IMR-90 (cell line): ENCODE measurements at places on chromosomes 1 and 21. TPM values are rescaled to one million over a fixed set of nuclear protein-coding genes. Genes with fewer than 3 reads are reported as not detected.

DNA sequence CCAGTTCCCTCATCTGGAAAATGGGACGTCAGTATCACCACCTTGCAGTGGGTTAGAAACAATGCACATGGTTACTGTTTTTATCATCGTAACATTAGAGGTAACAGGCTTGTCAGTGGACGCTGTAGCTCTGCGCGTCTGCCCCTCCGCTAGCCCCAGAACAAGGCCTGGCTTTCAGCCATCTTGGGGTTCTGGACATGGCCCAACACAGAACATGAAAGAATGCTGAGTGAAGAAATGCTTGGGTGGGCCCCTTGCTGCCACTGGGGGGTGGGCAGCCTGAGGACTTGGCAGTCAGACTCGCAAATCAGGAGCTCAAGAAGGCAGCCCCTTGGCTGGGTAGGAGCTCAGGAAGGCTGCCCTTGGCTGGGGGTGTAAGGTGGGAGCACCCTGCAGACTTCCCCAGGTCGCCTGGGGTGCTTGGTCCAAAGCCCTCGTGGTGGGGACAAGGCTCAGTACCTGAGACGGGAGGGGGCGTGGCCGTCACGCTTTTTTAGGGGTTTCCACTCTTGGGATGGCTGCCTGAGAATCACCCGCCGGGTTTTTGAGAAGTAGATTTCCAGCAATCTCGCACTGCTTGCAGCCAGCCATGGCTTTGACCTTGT is 51.7 kb downstream of the SLC37A1 start:
- no peaks in the 10 kb centered on the region for H3K36me3 ChIP-seq
- no peak overlapping the region for H3K27ac ChIP-seq
- H3K27me3 ChIP-seq, result peaks cover 12% of the 10 kb centered on the region; the same call in 1 of the 2 replicates
- no peak for DNase-seq
- no peak overlapping the region for H3K4me3 ChIP-seq

DNA sequence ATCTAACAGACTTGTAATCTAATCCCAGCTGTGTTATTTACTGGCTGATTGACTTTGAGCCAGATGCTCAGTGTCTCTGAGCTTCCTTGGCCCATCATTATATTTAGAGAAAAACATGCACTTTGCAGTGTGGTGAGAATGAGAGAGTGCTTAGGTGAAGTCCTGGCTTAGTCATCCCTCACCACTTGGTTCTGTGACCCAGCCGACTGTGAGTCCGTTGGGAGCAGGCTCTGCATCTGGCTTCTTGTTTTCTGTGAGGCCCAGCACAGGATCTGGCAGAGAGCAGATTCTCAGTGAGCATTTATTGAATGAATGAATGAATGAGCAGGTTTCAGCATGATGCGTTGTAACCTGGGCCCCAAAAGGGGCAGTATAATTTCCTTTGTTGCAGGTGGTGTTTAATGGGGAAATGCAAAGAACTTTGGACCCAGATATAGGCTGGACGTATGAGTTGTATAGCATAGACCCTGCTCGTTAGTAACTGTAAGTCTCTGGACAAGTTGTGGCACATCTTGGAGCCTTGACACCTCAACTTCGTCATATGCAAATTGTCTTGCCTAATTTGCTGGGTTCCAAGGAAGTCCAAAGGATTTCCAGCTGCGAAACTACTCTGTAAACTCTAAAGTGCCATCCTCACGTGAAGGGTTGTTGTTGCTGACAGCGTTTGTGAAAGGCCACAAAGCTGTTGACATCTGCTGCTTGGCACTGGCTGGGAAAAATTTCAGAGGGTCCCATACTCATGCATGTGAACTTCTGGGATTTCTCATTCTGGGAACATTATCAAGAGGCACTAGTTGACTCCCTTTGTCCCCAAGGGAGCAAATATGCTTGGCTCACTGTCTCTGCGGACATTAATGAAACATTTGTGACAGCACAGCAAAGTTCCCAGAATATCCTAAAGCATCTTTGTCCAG is 138.8 kb upstream of the USP24 start:
- no peak overlapping the region for H3K27ac ChIP-seq
- DNase-seq, result peak; percentile 33
- H3K4me1 ChIP-seq, result no peaks in the 10 kb centered on the region
- peaks cover 2% of the 10 kb centered on the region for H3K27me3 ChIP-seq
- no peak overlapping the region for H3K4me3 ChIP-seq

- H3K4me1 ChIP-seq, result no peaks in the 10 kb centered on the region; the same call in 1 of the 2 replicates
- H3K27ac ChIP-seq, result no peak overlapping the region
- no peaks in the 10 kb centered on the region for H3K27me3 ChIP-seq
Observed at GRCh38 chr1:231272173-231272572, 31.2 kb downstream of the GNPAT start.

DNA sequence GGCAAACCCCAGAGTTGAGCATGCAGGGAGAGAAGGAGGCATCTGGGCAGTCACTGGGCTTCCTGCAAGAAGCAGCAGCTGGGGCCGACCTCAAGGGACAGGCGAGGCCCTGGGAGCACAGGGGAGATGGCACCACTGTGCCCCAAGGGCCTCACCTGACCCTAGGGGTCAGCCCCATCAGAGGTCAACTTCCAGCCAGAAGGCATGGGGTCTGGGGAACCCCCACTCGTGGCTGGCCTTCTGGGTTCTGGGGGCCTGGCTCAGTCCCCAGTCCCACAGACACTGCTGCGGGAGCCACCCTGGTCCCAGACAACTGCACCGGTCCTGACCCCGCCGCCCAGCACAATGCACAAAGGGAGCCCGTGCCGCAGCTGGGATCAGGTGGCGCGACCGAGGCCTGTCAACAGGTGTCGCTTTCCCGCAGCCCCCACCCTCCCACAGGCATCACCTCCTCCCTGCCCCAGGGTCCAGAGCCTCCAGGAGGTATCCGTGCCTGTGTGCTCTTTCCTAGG is 6.2 kb downstream of the WNT9A start:
- no peak for DNase-seq
- peaks cover 2% of the 10 kb centered on the region; the same call in 1 of the 2 replicates for H3K4me1 ChIP-seq
- H3K4me3 ChIP-seq, result no peak overlapping the region
- no peaks in the 10 kb centered on the region for H3K36me3 ChIP-seq
- no peak overlapping the region for H3K27ac ChIP-seq

DNA sequence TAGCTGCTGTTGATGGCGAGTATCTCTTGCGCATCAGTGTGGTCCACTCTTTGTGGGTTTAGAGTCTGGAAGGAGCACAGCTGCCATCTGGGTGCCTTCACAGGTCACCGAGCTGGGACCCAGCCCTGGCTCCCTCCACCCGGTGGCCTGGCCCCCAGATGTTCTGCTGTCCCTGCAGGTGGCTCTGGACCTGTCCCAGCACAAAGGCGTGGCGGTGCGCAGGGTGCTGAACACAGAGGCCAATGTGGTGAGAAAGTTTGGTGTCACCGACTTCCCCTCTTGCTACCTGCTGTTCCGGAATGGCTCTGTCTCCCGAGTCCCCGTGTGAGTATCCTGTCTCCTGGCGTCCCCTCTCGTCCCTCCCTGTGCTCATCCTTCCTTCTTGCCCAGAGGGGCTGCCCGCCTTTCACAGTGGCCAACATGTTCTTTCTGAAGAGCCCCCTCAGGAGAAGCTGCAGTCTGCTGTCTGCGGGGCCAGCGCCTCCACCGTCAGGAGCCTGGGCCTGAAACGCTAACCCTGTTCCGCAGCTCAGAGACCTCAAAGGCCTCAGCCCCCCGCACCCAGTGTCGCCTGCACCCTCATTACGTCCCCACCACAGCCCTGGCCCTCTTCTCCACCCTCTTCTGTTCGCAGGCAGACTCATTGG is 27.4 kb downstream of the QSOX1 start:
- H3K4me3 ChIP-seq, result no peak overlapping the region
- peaks cover 91% of the 10 kb centered on the region for H3K36me3 ChIP-seq
- H3K27ac ChIP-seq, result no peak overlapping the region
- no peak for DNase-seq
- H3K27me3 ChIP-seq, result no peaks in the 10 kb centered on the region
- H3K4me1 ChIP-seq, result no peaks in the 10 kb centered on the region

GRCh38 chr1:72412286-72412685 is 129.9 kb upstream of the NEGR1 start:
- no peaks in the 10 kb centered on the region for H3K27me3 ChIP-seq
- peaks cover 2% of the 10 kb centered on the region; the same call in 1 of the 2 replicates for H3K4me1 ChIP-seq
- peak; percentile 72 for DNase-seq
- no peak overlapping the region for H3K27ac ChIP-seq
- no peaks in the 10 kb centered on the region for H3K36me3 ChIP-seq

DNA sequence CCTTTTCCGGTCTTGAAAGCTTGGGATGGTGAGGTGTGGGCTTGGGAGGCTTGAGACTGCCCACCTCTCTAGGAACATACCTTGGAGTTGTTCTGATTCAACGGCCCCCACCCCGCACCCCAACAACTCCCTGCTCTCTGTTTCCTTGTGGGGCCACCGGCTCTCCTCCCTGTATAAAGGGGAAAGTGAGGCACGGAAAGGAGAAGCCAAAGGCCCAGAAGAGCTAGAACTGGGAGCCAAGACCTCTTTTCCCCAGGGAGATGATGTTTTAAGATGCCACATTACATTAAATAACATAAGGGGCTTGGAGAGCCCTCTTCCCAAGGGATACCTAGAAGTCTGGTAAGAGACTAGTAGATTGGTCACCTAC is 1.2 kb upstream of the DLGAP3 start:
- peaks cover 55% of the 10 kb centered on the region for H3K27me3 ChIP-seq
- no peak for DNase-seq
- peaks cover 3% of the 10 kb centered on the region; the same call in 1 of the 2 replicates for H3K4me1 ChIP-seq
- H3K27ac ChIP-seq, result no peak overlapping the region
- H3K36me3 ChIP-seq, result no peaks in the 10 kb centered on the region

GRCh38 chr1:160197231-160197630 is 6.9 kb downstream of the CASQ1 start:
- no peak for DNase-seq
- peaks cover 3% of the 10 kb centered on the region; the same call in 1 of the 2 replicates for H3K27me3 ChIP-seq
- H3K36me3 ChIP-seq, result no peaks in the 10 kb centered on the region
- H3K4me3 ChIP-seq, result no peak overlapping the region

The MFAP2 gene
- 2.5 and 3.9 TPM in 2 replicates for total RNA-seq

The ICOSLG gene
- total RNA-seq, result under 0.01 TPM in 2 replicates

The TAF5L gene
- 15.8 and 17.9 TPM in 2 replicates for total RNA-seq

The TMPRSS2 gene
- total RNA-seq, result not detected in 2 replicates
